ENCODE measurements at places on chromosomes 12 and 14.

GRCh38 chr12:128191380-128191779, 75.6 kb upstream of the TMEM132C start:
- no peak for DNase-seq

DNA sequence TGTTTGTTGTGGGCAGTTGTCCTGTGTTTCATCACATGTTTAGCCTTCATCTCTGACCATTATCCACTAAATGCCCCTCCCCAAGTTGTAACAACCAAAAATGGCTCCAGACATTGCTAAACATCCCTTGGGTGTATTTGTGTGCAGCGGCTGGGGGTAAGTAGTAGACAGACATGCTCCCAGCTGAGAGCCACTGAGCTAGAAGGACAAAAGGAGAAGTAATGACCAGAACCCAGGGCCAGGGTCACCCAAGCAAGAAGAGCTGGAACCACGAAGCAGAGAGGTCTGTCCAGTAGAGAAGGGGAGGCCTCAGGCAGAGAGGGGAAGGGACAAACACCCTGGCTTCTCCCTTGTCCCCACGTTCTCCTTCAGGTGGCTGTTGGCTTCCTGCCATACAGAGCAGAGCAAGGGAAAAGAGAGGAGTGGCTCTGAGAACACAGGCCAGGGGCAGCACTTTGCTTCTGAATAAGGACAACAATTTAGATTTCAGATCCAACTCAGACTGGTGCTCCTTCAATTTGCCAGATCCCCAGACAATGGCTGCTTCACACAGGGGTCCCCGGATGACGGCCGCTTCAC, 55.2 kb downstream of the NDUFA12 start:
- DNase-seq = no peak

DNA sequence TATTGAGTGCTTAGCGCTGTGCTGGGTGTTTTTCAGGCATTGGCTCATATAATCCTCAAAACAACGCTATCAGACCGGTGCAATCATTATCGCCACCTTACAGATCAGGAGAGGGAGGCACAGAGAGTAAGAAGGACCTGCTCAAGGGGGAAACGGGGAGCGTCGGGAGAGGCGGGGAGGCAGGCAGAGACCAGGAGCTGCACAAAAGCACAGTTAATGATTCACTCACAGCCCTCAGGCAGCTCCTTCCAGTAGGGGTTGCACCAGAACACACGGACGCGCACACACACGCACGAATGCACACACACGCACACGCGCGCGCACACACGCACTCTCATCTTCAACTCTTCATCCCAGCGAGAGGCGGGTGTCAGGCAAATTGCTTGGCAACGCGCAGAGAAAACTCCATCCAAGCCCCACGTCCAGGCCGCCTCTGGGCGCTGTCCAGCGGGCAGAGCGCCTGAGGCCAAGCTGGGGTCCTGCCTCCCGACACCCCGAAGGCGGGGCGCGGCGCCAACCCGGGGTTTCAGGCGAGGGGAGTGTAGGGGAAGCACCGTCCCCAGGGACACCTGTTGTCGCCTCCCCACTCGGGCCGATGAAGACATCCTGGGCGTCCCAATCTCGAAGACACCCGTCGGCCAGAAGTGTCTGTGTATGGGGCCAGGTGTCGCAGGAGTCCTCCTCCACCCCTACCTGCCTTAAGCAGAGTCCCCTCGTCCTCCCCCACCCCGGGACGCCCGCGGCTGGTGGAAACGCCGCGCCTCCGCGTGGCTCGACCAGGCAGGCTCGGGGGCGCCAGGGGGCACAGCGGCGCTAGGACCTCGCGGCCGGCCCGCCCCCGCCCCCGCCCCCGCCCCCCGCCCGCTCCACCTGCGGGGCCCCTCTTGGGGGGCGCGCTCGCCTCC, 35.5 kb upstream of the STON2 start:
- DNase-seq = peak; percentile 28

- peak; percentile 81 for DNase-seq
Measured at GRCh38 chr14:75454963-75455546, 27.2 kb downstream of the JDP2 start.

GRCh38 chr12:4431866-4432265, 13.7 kb downstream of the FGF6 start:
- no peak for DNase-seq

GRCh38 chr14:95527387-95528002, 7.4 kb upstream of the GLRX5 start:
- DNase-seq = peak; percentile 92

GRCh38 chr12:1288333-1288732, 297.3 kb downstream of the ERC1 start:
- DNase-seq = no peak

DNA sequence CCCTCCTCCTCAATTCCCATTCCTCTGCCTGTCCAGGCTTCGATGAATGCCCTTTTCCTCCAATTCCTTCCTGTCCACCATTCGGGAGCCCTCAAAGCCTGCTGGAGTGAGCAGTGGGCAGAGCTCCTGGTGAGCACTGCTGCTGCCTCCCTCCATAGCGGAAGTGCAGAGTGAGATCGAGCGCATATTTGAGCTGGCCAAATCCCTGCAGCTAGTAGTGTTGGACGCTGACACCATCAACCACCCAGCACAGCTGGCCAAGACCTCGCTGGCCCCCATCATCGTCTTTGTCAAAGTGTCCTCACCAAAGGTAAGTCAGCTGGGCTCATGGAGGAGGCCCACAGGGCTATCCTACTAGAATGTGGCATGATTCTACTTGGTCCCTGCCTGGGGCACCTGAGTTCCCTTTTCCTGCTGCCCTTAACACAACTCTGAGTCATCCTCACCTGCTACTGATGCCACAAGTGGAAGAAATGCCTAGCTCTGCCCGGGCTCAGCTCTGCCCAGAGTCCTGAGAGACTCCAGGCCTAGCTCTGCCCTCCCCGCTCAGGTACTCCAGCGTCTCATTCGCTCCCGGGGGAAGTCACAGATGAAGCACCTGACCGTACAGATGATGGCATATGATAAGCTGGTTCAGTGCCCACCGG, 8.0 kb downstream of the CACNB3 start:
- no peak for DNase-seq

DNA sequence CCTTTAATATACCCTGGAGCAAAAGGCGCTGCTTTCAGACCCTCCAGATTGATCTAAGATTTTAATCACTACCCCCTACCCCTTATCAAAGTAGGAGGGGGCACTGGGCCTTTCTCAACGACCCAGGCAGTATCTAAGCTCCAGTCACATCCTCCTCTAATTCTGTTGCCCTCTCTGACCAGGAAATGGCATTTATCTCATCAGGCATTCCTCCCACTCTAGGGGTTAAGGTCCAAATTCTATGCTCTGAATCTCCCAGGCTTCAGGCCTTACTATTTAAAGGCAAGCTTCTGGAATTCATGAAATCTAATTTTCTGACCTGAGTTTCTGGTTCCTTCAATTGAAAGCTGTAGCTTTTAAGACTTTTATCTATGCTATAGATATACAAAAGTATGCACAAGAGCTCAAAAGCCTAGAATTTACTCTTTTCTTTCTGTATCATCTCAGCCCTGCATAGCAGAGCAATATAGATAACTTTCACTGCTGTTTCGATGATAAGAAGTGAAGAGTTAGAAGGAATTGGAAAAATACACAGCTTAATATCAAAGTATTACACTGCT, 622.9 kb downstream of the RPS29 start:
- no peak for DNase-seq

DNA sequence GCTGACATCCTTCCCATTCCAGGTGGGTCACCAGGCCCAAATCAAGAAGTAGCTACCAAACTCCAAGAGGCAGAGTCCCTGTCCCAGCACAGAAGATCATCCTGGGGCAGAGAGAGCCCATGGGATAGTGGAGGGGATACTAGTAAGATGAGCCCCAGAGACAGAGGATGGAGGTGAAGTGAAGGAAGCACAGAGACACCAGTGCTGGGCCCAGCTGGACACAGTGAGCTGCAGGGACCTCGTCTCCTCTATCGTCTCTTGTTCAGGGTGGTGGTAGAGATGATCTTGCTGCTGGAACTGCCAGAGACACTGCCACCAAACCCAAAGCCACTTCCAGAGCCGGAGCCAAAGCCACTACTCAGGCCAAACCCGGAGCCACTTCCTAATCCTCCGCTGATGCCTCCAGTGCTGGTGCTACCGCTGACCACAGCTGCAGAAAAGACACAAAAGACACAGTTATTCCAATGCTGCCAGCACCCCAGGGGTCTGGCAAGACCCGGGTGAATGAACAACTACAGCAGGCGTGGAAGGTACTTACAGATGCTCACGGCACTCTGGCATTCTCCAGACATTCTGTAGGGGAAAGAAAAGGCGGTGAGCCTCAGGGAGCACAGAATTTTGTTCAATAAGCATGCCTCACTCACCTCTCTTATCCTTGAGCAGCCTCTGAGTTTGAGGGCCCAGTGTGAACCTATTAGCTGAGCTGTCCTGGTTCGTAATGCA, 6.9 kb downstream of the KRT4 start:
- no peak for DNase-seq

DNA sequence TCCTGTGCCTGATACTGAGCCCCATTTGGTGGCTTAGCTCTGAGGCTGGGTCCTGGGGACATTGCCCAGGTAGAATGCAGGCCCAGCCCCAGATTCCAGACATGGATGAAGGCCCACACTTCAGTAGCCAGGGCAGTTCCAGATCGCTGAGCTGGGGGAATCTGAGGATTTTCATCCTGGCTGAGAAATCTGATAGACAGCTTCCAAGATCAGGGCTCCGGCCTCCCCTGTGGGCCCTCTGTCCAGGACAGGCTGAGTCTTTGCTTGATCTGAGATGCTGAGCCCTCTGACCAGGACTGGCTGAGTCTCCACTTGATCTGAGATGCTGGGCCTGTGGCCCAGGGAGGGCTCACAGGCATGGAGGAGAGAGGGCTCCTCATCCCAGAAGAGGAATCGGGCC, 3.3 kb upstream of the RASAL1 start:
- no peak for DNase-seq

GRCh38 chr12:67482751-67483661, 165.5 kb upstream of the DYRK2 start:
- peak; percentile 22 for DNase-seq

DNA sequence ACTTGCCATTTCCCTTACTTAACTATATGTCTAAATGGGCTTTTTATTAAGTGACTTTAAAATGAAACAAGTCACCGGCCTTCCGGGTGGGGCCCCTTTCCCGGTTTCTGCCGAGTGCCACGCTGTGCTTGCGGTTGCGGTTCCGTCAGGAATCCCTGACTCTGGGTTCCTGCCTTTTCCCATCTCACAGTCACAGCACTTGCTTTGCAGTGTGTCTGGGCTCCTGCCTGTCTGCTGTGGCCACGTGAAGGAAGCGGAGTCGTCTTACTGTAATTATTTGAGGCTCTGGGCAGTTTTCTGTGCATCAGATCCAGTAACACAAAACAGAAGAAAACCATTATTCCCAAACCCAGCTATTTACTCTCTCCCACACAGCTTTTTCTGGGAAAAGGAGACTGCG, 44.0 kb upstream of the FRMD6 start:
- DNase-seq = peak; percentile 88

DNA sequence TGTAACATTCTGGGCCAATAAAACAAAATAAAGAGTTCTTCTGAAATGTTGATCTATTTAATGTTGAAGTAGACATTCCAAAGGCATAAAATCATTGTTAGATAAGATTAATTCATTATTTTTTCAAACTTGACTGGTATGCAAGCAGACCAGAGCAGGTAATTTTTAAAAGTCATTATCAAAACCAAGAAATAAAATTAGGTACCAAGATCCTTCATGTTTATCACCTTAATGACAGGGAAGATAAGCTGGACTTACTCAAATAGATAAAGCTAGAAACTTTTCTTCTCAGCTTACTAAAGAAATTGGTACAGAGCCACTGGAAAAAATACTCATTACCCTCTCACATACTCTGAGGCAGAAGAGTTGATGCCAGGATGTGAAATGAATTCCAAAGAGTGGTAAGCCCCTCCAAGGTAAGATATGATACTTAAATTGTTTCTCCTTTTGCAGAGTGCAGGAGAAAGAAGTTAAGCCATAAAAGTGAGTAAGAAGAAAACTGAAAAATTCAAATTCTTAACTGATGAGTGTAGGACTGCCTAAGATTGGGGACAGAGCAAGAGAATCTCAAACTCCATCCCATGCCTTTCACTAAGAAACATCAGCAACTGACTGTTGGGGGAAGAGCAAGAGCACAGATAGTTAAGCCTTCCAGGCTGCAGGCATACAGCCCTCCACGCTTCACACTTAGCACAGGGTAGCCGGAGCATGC, 111.9 kb downstream of the SLC41A2 start:
- peak; percentile 77 for DNase-seq

DNA sequence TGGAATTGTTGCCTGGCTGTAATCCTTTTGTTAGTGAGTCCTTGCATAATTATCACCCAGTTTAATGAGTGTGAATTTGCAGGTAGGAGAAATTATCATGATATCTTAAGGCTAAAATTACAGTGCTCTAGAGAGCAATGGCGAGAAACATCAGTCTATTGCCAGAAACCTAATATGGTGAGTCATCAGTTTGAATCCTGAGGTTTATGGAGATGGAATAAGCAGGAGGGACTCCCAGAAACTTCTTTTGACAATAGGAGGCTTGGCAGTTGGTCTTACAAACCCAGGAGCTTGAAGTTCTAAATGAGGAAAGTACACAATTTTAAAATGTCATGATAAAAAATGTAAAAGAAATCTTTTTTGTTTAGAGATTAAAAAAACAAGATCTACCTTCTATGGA, 31.5 kb upstream of the CRADD start:
- DNase-seq = peak; percentile 69

DNA sequence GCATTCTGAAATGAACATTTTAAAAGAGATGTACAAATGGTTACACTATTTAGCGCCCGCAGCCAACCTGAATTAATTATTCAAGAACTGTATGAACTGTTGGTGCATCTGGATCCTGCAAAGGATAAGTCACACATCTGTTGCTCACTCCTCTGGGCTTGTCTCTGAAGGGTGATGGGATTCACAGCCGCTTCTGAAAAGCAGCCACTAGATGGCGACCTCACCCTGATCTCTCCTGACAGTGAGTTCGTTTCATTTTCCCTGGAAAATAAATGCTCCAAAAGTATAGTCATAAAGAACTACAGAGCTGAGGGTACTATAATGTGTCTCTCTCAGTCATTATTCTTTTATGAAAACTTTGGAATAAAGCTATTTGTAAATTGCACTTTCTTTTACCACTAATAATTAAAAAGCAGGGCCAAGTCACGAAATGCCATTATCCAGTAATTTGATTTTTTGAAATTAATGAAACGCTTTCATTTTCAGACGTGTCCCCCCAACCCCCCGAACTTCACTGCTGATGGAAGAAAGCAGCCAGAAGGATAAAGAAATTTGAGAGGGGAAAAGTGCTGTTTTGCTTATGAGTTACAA, 789.6 kb downstream of the NRXN3 start:
- DNase-seq = peak; percentile 82

- peak; percentile 75 for DNase-seq
Measured at GRCh38 chr12:3885277-3886094, 12.3 kb upstream of the PARP11 start.

- DNase-seq = peak; percentile 34
Measured at GRCh38 chr12:11085419-11085818, 6.7 kb downstream of the TAS2R43 start.
